Cortex of kidney (tissue), 1 donor: ENCODE measurements at places on chromosomes 6 and 20.

- no peak for DNase-seq
These were observed 151.4 kb upstream of the CHD6 start for GRCh38 chr20:41769592-41770018.

GRCh38 chr6:8180327-8181159, 78.2 kb upstream of the EEF1E1 start:
- no peak for DNase-seq

DNA sequence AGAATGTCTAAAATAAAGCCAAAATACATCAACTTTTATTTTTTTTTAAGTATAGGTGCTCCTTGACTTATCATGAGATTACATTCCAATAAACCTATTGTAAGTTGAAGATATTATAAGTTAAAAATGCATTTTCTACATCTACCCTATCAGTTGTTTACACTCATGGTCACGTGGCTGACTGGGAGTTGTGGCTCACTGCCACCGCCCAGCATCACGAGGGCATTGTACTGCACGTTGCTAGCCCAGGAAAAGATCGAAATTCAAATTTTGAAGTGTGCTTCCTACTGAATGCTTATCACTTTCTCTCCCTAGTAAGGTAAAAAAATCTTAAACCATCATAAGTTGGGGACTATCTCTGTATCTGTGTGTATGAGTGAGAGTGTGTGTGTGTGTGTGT, 126.6 kb upstream of the RIN2 start:
- DNase-seq, result no peak

DNA sequence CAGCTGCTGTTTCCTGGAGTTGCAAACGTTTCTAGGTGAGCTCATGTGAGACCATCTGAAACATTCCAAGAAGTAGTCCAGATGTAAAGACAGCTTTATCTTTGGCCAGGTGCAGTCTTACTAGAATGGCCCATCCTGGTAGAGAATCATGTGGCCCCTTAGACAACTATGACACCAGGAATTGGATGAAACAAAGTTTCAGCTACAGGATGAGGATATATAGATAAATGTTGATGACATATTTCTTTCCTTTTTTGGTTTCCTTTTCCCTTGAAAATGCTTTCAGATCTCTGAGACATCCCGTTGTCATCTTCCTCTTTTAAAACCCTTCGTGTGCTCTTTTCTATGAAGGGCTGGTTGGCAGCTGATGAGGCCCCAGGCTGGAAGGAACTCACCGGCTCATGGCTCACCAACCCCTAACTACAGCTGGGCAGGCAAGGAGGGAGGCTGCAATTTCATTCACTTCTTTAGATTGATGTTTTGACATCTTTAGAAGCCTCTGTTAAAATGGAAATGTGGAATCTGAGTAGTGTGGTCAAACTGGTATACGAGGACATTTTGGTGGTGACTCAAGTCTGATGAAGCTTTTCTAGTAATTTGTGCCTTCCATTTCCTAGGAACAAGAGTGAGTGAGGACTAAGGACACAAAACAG, 167.9 kb upstream of the TNFAIP3 start:
- DNase-seq, result no peak

- no peak for DNase-seq
These were observed 585.7 kb upstream of the MARCKS start for GRCh38 chr6:113271437-113271836.
